ENCODE measurements at places on chromosomes 12 and 14.

- no peak for DNase-seq
Observed at GRCh38 chr14:71460091-71460490, 472.1 kb upstream of the RGS6 start.

DNA sequence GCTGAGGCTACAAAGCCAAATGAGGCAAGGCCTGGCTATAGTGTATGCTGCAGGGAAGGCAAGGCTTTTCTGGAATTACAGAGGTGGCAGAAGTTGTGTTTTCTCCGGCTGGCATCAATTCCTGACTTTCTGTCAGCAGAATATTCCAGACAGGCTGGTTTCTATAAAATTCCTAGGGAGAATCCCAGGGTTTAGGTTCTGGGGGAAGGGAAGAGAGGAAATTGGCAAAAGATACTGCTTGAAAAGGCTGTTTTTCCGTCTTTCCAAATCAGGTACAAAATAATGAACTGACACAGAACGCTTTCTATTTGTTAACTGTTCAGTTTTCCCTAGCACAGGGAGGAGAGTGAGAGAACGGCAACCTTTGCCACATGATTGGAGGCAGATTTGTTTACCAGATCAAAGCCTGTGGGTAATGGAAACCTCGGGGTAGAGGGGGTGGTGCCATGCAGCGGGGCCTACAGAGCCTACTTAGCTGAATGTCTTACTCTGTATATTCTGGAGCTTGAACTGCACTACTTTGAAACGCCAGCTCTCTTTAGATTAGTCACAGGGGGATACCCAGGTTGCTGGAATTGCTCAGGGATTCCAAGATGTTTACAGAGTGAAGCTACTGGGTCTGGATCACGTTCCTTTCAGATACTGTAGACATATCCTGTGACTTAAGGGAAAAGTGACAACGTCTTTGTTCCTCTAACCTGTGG, 65.8 kb upstream of the DACT1 start:
- DNase-seq, result peak; percentile 49

GRCh38 chr12:6772726-6773589, 638 bp downstream of the LAG3 start:
- DNase-seq, result no peak

DNA sequence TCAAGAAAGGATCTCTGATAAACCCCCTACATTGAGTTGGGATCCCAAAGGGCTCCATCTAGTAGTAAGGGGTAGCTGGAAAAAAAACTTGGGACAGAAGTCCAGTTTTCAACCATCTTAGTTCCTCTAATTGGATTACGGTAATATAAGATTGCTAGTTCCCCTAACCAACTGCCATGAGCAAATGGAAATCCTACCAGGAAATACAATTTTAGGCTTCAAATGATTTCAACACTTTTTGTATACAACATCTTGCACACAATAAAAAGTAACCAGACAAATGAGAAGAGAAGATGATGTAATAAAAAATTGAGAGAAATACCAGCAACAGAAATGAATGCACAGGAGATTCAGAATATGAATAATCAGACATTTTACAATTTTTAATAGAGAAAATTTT, 73.0 kb downstream of the TSHR start:
- DNase-seq, result no peak

- DNase-seq, result no peak
Observed at GRCh38 chr12:80862531-80862930, 75.2 kb downstream of the LIN7A start.

DNA sequence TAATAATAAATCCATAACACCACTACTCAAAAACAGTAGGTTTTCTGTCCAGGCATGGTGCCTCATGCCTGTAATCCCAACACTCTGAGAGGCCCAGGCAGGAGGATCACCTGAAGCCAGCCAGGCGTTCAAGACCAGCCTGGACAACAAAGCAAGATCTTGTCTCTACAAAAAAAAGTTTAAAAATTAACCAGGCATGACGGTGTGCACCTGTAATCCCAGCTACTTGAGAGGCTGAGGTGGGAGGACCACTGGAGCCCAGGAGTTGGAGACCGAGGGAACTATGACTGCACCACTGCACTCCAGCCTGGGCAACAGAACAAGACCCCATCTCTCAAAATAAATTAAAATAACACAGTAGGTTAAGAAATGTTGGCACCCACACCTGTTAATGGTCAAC, 44.5 kb upstream of the AP4S1 start:
- no peak for DNase-seq

DNA sequence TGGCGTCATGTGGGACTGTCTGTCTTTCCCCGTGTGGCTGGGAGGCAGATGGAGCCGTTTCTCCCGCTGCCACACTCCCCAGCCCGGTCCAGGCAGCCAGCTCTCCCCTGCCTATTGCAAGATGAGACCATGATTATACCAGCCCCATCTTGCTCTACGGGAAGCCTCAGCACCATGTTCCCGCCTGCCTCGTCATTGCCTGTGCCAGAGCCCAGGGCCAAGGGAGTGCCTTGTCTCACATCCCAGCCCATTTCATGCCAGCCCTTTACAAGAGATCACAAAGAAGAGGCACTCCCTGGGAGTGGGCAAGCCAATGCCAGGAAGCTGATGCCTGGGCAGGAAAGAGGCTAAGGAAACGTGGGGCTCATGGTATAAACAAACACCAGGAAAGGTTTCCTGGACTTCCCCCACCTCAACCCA, 23.9 kb downstream of the GPR68 start:
- DNase-seq, result no peak

DNA sequence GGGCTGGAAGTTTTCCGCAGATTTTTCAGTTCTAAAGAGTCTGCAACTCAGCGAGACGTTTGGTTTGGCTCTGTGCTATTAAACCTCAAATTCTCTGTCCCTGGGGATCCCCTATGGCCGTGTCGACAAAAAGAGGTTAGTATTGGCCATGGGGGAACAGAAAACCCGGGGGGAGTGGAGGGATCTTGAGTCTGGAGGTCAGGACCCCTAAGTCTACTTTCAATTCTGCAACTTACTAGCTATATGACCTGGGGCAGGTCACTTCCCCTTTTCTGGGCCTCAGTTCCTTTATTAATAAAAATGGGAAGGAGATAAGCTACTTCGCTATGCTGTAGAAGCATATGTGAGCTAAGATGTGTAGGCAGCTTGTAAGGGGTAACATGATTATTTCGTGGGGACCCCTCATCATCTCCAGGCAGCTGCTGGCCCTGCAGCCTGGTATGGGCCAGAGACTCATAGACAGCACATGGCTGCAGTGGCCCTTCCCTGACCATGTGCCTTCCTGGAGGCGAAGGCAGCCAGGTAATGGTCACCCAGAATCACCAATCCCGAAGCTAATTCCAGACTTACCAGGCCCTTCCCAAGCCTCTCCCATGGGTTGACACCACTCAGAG, 8.6 kb downstream of the ASB2 start:
- no peak for DNase-seq

DNA sequence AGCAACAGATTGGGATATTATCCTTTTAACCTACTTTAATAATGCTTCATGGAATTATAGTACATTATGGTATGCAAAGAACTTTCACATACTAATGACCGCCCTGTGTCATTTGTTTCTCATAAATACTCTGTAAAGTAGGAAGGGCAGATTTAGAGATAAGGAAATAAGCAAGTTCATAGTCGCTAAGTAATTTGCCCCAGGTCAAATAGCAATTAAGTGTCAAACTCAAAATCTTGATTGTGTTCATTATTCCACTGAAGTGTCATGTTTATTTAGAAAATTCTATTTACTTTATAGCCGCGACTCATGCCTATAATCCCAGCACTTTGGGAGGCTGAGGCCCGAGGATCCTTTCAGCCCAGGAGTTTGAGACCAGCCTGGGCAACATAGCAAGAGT, 98.7 kb upstream of the ATF1 start:
- DNase-seq, result no peak
